ENCODE measurements at places on chromosomes 16 and 17.
A peak's percentile ranks its signal among the peaks of the same experiment; 100 is the strongest.

DNA sequence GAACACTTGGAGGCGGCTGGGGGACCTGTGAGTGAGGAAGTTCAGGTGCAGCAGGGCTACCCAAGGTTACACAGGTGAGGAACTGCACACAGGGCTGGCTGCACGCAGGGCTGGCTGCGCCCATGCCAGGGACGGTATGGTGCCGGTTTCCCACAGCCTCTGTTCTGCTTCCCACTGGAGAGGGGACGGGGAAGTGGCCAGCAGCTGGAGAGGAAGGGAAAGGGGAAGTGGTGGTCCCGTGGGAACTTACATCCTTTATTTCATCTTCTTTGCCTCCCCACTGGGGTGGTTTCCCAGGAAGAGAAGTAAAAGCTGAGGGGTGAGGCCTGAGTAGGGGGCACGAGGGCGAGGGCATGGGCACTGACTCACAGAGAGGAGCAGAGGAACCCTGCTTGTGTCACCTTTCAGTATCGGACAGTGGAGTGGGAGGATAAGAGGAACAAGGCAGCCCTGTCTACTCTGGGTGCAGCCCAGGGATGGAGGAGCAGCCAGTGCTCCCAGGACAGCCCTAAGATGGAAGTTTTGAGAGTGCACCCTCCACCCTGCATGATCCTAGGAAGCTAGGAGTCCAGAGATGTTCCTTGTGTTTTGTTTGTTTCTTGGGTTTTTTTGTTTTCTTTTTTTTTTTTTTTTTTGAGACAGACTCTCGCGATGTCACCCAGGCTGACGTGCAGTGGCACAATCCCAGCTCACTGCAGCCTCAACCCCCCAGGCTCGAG is 25.5 kb upstream of the CDH1 start:
- no peak for DNase-seq

DNA sequence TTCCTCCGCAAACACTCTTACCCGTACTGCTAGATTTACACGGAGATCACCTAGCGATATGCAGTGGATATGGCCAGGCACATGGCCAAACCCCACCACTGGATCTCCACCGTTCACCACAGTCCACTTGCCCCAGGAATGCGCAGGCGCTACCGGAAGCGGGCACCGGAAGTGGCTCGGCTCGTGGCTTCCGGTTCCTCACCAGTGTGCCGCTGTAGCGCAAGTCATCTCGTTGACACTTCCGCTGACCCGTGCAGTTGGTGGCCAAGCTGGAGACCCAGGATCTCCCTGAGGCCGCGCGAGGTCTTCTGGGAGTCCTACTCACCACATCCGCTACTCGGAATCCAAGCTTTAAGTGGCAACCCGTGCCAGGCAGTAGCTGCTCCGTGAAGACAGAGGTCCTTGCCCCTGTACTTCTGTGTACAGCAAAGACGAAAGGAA is 11.5 kb downstream of the ZNF597 start:
- DNase-seq = peak; percentile 68

- DNase-seq = no peak
These were observed 298.0 kb downstream of the MAP2K4 start for GRCh38 chr17:12318571-12319266.

DNA sequence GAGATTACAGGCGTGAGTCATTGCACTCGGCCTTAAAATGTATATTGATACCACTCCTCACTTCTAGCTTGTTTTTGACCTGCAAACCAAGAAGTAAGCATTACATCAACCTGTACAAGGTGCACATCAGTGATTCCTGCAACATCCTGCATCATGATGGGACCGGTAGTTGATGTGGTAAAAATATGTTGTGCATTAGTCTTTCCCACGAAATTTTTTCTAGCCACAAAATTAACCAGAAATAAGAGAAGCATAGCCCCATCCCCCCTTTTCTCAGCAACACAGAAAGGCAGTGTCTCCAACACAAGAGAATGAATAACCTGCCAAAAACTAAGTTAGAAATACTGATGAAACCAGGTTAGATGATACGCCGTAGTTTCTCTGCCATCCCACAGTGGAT is 21.1 kb upstream of the NSMCE1 start:
- DNase-seq = no peak

- no peak for DNase-seq
These were observed 9.4 kb upstream of the GNA13 start for GRCh38 chr17:65065906-65066305.

- DNase-seq = no peak
These were observed 24.1 kb downstream of the SERPINF1 start for GRCh38 chr17:1785930-1786329.

GRCh38 chr16:10738231-10739077 is 5.2 kb upstream of the NUBP1 start:
- no peak for DNase-seq

- peak; percentile 76 for DNase-seq
These were observed 646 bp downstream of the RABEP1 start for GRCh38 chr17:5282642-5283217.

DNA sequence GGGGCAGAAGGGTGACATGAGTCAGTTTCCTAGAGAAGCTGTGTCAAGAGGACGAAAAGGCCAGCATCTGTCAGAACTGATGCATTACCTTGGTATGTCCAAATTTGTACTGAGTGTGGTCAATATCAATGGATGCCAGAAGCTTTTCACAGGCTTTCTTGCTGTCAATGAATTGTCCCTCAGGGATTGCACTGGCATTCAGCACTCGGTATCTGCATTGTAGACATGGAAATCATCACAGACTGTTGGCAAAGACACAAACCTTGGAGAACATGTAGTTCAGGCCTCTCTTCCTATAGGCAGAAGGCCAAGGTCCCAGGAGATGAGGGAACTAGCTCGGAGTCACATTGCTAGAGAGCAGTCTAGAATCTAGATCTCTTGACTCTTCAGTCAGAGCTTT is 16.6 kb downstream of the MYH3 start:
- DNase-seq = no peak

DNA sequence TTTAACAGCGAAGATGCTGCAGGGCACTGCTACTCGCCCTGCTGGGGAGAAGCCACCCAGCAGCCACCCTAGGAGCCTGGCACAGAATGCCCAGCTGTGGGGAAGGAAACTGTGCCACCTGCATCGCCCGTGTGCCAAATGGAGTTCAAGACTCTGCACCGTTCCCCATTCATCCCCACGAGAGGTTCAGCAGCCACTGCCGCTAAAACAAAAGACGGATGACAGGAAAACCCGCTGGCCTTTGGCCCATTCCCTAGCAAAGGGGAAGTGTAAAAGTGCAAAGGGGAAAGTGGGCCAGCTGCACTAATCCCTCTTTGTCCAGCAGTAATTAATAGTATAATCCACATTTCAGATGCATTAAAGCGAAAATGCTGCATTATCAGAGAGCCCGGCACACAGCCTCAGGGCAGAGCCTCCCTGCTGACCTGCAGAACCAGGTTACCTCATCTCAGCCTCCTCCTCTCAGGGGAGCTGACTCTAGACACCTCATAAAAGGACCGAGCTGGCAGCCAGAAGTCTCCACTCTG is 37.7 kb downstream of the ZFHX3 start:
- peak; percentile 60 for DNase-seq

GRCh38 chr17:39894681-39895376 is 23.6 kb downstream of the GSDMB start:
- DNase-seq = no peak

GRCh38 chr17:11645426-11645825 is 47.2 kb downstream of the DNAH9 start:
- no peak for DNase-seq

DNA sequence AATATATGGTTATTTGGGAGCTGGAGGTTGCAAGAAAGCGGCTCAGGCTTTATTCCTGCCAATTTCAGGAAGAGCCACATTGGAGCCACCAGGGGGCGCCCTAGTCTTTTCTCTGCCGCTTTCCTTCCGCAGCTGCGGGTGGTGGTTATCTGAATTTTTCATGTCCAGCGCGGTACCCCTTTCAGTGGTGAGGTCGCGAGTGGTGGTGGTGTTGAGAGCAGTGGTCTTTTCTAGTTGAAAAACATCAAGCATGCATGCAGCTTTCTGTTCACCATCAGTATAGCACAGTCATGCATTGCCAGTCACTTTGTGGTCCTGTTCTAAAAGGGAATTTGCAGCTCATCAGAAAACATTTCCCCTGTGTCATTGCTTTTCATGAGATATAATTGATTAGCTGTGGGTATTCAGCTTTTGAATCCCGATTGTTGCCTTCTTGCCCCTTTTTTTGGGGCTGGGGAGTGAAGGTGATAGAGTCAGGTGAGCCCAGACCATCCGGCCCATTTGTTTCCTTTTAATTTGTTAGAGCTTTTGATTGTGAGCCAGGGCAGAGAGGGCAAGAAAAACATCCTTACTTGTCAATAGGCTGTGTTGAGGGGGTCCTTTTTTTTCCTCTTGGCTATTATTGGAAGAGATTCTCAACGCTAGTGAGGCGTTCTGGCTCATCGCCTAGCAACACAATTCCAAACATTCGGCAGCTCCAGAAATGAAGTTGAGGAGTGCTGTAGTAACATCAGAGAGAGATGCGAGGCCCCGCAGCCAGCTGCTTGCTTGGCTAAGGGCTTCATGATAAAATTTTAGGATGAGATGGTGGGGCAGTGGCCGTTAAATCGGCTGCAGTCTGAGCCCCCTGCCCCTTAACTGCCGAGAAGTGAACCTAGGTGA is 119.0 kb downstream of the SNX29 start:
- peak; percentile 82 for DNase-seq

DNA sequence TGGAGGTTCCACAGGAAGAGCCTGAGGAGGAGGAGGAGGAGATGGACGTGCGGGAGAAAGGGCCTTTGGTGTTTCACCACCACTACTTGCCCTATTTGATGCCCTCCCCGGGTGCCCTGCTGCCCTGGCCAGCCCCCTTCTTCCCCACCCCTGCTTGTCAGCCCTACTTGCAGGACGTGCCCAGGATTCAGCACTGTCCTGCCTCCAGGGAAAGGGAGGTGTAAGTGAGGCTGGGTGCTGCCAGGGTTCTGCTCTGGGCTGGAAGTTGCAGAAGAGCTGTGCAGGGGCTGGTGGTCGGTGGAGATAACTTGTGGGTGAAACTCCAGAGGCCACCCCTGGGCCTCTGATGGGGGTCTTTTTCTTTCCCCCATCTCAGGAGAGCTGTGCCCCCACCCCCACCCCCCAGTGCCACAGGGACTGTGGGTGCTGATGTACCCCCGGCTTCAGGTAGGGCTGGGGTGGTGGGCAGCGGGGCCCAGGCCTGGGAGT is 3.0 kb downstream of the PRR29 start:
- DNase-seq = no peak

DNA sequence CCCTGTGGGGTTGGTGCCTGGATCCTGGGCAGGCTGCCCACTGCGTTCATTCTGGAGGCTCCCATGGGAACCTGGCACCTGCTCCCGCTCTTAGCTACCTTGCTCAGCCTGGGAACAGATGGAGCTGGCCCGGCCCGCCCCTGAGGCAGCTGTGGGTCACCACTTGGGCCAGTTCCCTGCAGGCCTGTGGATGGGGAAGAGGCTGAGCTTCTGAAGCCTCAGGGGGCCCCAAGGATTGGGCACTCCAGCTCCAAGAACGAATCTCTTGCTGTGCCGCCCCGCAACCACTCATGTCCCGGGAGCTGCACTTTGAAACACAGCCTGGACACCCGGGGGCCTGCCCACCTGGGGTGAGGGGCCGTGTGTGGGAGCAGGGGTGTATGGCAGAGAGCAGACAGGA is 37.7 kb downstream of the BAHCC1 start:
- peak; percentile 79 for DNase-seq

- no peak for DNase-seq
These were observed 129.7 kb upstream of the GSE1 start for GRCh38 chr16:85483424-85483823.

GRCh38 chr16:71895679-71896365 is 491 bp downstream of the IST1 start:
- DNase-seq = peak; percentile 83
